ENCODE measurements at places on chromosomes 7 and 10. TPM values are rescaled to one million over a fixed set of nuclear protein-coding genes. Genes with fewer than 3 reads are reported as not detected.
A peak's percentile ranks its signal among the peaks of the same experiment; 100 is the strongest.

Gene CNNM2
- total RNA-seq: 14.1 TPM

Gene ARL5B
- 61.7 TPM for total RNA-seq

Gene ERVW-1
- 0.51 TPM for total RNA-seq

Gene PDZD7
- 1.5 TPM for total RNA-seq

Gene HYAL4
- 0.68 TPM for total RNA-seq

Gene UCMA
- not detected for total RNA-seq

DNA sequence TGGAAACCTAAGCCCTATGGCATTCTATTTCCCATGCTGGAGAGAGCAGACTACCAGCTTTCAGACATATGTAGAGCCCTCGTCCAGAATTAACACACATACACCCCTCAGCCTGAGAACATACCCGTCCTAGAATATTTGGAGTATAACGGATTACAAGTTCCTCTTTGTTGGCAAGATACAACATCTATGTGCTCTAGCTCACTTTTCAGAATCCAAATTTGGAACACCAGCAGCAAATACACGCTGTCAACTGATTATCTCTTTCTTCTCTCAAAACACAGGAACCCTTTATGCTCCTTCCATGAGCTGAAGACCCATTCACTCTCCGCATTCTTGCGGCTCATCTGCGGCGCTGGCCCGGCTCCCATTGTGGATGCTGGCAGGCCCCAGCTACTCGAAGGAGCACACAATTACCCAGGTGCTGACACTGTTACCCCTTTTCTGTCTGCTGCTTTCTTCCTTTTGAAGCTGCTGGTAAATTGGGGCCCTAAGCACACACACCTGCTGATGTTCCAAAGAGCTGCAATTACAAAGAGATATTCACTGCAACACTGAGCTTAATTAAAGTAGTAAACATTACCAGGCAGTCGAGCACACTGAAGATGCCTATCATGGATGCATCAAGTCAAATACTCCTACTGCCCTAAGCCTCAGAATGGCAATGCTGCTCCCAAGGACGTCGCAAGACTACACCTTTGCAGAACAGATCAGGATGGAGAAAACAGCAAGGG is 70.0 kb downstream of the VOPP1 start:
- DNase-seq: no peak

DNA sequence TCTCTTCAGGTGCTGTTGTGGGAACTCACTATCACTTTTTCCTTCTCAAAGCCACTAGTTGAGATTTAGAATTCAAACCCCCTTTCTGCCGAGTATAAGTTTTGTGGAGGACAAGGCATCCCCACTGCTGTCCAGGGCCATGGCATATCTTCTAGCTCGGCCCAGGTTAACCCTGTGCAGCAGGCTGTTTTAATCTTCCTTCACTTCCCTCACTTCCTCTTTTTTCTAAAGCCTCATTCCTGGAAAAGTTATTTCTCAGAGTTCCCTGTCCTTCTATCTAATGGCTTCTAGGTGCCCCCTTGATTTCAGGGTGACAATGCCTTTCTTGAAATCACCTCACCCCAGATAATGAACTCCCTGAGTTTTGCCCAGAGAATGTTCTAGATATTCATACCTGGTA is 222.3 kb downstream of the SNX10 start:
- DNase-seq: no peak

- DNase-seq: no peak
Measured at GRCh38 chr7:156152390-156152789, 340.1 kb upstream of the SHH start.

- DNase-seq: no peak
Measured at GRCh38 chr10:119395280-119396007, 147.1 kb downstream of the RGS10 start.

DNA sequence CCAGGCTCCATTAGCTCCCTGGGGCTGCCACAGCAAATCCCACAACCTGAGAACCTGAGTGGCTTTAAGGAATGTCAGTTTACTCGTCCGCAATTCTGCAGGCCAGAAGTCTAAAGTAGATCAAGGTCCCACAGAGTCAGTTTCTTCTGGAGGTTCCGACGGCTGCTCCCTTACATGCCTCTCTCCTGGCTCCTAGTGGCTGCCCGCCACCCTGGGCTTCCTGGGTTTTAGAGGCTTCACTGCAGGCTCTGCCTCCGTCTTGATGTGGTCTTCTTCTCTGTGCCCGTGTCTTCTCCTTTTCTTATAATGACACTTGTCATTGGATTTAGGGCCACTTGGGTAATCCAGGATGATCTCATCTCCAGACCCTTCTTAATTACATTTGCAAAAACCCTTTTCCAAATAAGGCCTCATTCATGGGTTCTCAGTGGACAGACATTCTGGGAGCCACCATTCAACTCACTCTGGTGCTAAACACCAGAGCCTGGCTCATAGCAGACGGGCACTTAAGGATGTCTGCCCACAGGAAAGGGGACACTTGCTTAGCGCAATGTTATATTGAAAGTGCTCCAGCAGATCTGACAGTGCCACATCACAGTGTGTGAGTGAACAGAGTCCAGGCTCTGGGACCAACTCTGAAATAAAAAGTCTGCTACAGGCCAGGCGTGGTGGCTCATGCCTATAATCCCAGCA is 77.6 kb downstream of the VWC2 start:
- no peak for DNase-seq

DNA sequence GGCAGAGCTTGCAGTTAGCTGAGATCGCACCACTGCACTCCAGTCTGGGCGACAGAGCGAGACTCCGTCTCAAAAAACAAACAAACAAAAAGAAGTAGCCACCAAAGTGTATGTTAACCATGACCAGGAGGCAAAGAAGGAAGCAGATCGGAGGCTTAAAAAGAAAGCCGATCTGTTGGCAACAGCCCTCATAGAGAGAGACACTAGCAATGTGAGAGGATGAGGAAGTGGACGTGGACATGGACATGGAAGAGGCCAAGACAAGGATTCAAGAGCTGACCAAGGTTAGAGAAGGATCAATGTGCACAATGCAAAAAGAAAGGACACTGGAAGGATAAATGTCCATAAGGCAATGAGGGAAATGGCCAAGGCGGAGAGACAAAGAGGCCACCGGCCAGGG is 14.9 kb upstream of the ADCK2 start:
- no peak for DNase-seq

- peak; percentile 71 for DNase-seq
Measured at GRCh38 chr7:149791-150636, 42.4 kb upstream of the FAM20C start.

DNA sequence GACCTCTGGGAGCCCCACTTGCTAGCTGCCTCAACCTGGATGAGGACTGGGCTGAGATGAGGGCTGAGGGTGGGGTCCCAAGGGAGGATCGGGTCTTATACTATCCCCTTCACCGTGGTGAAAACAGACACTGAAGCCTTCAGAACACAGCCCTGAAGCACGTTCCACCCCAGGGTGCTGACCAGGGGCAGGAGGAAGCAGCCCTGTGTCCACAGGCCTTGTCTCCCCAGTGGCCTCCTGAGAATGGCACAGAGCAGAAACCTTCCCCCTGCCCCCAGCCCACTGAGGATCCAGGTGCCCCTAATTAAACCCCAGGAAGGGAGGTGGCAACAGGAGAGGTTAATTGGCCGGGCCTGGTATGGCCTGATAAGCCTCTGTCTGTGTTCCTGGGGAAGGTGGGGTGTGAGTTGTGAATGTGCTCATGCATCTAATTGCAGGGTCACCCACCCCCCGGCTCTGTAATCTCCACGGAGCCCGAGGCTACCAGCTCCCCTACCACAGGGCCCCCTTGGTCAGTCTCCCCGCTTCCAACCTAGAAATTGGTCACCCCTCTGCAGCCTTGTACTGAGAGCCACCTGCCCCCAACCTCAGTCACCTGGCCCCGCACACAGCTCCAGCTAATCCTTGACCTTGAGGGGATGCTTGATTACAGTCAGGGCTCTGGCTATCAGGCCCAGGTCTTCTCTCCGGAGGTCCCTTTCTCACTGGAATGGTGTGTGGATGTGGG is 159.0 kb upstream of the UNC5B start:
- DNase-seq: no peak

DNA sequence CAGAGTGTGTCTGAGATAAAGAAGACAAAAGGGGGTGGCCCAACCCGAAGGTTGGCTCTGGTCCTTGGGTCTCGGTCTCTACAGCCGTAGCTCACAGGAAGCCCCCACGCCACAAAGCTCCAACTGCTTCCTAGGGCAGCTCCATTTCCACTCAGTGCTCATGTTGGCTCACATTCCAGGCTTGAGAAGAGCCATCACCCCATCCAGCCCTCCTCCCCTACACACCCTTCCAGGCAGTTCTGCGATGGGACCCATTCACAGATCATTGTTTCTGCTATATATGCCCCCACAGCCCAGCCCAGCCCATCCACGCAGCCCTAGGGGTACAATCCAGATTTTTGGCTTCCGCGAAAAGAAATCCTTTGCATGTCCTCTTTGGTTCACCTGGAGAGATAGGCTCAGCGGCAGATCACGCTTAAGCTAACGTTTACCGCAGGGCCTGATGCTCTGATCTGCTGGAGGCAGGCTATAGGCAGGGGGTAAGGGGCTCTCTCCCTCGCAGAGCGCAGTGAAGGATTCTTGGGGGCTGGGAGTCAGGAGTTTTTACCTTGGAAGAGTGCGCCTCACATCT is 6.2 kb upstream of the HOXA11 start:
- peak; percentile 17 for DNase-seq

GRCh38 chr10:29345144-29345909 is 56.5 kb downstream of the LYZL1 start:
- DNase-seq: no peak

DNA sequence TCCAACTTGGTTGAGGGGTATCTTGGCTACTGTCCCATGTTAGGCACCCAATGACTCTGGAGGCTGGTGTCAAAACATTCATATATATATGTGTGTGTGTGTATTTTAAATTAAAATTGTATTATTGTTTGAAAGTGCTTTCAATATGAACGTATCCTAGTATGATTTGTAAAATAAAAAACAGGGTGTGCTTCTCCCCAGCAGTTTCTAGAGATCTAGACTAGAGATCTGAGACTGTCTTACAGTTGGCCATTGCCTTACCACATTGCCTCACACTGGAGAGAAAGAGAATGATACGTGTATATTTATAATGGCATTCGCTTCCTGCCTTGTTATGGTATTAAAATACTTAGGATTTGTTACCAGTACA is 1.2 kb downstream of the BAG3 start:
- DNase-seq: no peak

GRCh38 chr7:42720012-42720411 is 191.9 kb downstream of the C7orf25 start:
- no peak for DNase-seq

DNA sequence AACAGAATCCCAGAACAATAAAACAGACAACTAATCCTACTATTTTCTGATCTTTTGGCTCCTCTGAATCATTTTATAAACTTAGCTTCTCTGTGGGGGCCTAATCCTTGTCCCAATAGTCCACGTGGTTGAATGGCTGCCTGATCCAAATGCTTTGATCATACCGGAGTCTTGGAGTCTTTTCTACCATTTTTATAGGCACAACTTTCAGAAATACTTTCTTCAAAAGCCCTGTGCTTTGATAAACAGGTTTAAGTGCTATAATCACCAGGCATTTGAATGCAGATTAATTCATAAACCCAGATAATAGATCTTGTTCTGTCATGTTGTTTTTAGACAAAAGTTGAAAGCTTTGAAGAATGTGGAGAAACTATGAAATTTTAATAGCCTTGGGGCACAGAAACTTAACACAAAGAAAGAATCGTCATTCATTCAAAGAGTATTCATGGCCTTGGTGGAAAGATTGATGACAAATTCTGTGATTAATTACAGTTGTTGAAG is 163.7 kb downstream of the AHR start:
- no peak for DNase-seq

GRCh38 chr7:123867225-123867624 is 22.3 kb downstream of the HYAL4 start:
- no peak for DNase-seq

DNA sequence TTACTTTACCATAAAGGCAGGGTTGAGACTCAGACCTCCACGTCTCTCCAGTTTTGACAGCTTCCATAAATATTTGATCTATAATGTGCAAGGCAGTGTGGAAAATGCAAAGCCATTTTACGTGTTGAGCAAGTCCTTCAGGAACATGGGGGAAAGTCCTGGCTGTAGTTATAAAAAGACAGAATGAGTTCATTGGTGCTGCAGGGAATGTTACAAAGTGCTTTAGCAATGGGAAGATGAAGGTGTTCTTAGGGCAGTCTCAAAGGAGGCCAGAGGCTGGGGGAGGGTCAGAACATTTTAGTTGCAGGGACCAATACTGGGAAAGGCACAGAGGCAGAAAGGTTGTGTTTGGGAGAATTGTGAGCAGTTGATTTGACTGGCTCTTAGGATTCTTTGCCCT is 27.9 kb downstream of the CNNM2 start:
- no peak for DNase-seq

DNA sequence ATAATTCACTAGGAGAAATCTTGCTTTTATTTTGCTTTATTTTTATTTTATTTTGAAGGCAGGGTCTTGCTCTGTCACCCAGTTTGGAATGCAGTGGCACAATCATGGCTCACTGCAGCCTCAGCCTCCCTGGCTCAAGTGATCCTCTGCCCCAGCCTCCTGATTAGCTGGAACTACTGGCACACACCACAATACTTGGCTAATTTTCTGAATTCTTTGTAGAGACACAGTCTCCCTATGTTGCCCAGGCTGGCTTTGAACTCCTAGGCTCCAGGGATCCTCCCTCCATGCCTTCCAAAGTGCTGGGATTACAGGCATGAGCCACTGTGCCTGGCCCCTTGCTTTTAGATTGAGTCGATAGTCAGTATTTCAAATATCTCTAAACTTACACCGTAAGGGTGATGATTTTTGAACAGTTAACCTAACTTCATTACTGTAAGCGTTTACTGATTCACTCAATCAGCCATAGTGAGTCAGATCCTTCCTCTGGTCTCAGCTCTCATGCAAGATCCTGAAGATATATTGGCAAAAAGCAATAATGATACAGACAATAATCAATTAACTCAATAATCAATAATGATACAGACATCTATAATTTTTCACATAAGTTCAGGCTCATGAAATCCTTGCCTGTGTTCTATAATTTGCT is 239.5 kb downstream of the KIAA1217 start:
- DNase-seq: no peak

GRCh38 chr10:114920459-114920858 is 17.5 kb upstream of the TRUB1 start:
- DNase-seq: no peak

GRCh38 chr7:54084340-54084739 is 457.8 kb upstream of the VSTM2A start:
- DNase-seq: no peak

- no peak for DNase-seq
Measured at GRCh38 chr10:3716093-3716492, 68.9 kb downstream of the KLF6 start.

- DNase-seq: no peak
Measured at GRCh38 chr10:16999665-17000451, 129.8 kb downstream of the CUBN start.

GRCh38 chr10:127585519-127586023 is 36.5 kb downstream of the NPS start:
- no peak for DNase-seq

GRCh38 chr10:121481180-121481579 is 117.1 kb downstream of the FGFR2 start:
- no peak for DNase-seq

- no peak for DNase-seq
Measured at GRCh38 chr10:77915319-77916105, 11.0 kb downstream of the DLG5 start.
